ENCODE measurements at places on chromosomes 7 and 10.

- no peak for DNase-seq
These were observed 203.7 kb downstream of the TSPAN12 start for GRCh38 chr7:120654241-120654640.

DNA sequence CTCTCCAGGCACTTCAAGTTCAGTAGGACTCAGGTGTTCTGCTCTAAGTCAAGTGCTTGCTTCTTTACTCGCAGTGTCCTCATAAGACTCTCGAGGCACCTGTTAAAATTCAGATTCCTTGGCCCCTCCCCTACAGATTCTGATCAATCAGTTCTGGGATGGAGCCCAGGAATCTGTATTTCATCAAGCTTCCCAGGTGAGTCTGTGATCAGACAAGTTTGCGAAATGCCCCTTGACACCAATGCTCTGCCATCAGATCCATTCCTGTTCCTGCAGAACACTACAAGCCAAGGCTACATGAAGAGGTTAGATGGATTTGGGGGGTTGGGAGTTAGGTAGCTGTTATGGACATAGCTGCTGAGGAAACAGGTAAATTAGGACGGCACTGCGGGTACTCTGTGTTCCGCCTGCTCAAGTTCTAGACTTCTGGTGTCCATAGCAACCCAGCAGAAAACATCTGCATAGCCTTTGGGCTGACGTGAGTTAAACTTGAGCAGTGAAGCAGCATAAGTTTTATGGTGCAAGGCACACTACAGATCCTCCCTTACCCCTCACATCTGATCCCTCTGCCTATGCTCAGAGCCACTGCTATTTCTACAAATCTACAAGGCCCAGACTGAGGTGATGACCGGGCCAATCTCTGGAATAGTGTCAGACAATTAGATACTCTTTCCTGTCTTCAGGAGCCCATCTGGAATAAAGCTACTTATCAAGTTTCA is 6.8 kb upstream of the NCOA4 start:
- no peak for DNase-seq

- DNase-seq: no peak
These were observed 54.0 kb upstream of the RPA3 start for GRCh38 chr7:7772397-7772821.

GRCh38 chr10:102122450-102122849 is 2.3 kb upstream of the LDB1 start:
- DNase-seq: no peak

Data from astrocyte of the cerebellum (primary cell).